Activated CD8-positive, alpha-beta memory T cell treated with anti-CD3 and anti-CD28 coated beads for 1 hour (primary cell): ENCODE measurements at places on chromosomes 4 and X.

DNA sequence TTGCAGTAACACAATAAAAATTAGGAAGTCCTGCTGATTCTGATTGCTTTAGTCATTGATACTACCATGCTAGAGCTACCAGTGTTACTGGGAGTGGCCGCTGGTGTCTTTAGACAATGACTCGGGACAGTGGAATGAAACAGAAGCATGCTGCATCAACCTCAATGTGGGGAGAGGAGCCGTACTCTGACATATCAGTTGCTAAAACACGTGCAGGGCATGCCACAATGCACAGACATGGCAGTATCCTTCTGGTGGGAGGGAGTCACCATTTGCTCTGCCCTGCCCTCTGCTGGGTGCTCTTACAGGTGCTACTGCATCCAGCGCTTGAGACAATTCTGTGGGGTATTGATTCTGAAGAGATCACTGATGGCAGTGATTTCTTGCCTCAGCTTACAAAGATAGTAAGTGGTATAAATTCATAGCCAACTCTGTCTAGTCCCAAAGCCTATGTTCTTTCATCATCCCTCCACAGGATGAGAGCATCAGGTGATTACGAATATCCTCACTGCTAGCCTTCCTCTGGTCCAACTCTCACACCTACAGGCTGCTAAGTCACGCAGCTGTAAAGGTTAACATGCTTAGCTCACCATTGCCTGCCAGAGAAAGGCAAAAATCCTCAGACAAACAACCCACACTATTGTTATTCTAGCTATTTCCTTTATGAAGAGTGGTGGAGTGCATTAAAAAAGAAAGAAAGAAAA lies 43.7 kb downstream of the NSG1 start:
- no peak for DNase-seq

DNA sequence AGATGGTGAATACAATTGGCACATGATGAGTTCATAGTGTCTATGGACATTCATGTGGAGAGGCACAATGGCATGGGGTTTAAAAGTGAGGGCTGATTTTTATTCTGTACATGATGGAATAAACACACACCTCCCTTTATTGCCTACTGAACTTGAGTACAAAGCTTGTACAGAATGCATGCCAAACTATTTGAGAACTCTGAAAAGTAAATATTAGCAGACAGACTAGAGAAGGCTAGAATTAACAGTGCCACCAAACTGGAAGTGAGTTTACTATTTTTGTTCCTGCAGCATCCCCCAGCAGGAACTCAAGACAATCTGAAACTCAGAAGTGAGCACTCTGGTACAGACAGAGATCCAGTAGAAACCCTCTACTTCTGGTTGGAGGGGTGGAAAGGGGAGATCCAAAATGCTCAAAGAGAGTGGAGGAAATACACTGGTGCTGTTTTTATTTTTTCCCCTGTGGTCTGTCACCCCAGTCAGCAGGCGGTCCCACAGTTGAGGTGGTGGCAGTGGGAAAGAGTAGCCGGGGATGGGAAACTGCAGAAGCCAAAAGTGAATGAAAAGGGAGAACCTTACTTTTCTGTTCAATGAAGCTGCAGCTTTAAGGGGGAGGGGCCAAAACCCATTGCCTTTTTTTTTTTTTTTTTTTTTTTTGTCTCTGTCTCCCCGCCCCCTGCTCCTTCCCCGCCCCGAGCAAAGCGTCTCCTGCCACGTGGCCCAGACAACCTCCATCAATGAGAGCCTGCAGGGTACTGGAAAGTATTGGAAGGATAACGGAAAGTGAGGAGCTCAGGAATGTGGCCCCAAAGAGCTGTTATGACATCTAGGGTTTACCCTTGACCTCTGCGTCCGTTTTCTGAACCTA lies 20.5 kb downstream of the AKAP4 start:
- no peak for DNase-seq

DNA sequence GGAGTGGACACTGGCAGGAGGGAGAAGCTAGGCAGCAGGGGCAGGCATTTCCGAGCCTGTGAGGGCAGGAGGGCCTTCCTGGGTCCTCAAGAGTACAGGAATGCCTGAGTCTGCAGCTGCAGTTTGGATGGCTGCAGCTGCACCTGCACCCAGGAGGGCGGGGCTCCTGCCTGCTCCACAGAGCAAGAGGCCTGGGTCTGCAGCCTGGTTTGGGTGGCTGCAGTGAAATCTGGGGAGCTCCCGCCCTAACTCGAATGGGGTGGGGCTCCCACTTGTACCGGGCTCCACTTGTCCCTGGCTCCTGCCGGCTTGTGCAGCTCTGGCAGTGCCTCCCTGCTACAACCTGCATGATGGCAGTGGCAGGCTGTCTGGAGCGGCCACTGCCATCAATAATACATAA lies 436.0 kb downstream of the ARHGAP24 start:
- DNase-seq, result no peak

GRCh38 chrX:49172280-49172780 lies 632 bp downstream of the PLP2 start:
- peak; percentile 46 for DNase-seq

- DNase-seq, result no peak
Measured at GRCh38 chrX:110759785-110760184, 35.8 kb downstream of the CHRDL1 start.

DNA sequence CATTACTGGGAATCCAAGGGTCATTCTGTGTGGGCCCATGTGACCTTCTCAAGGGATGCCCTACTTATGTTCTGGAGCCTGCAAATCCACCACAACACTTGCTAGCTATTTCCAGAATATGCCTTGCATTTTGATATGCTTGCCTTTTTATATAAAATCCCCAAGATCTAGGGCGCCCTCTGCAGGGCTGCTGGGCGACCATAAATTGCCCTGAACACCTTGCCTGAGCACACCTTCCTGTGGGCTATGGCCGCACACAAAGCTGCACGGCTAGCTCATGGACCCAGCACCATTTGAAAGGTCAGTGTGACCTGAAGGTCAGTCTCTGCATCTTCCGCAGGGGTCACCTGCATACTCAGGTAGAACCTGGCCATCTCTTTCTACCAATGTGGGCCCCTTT lies 311.7 kb downstream of the NLGN4X start:
- no peak for DNase-seq

GRCh38 chr4:113756005-113756410 lies 5.5 kb downstream of the CAMK2D start:
- no peak for DNase-seq

DNA sequence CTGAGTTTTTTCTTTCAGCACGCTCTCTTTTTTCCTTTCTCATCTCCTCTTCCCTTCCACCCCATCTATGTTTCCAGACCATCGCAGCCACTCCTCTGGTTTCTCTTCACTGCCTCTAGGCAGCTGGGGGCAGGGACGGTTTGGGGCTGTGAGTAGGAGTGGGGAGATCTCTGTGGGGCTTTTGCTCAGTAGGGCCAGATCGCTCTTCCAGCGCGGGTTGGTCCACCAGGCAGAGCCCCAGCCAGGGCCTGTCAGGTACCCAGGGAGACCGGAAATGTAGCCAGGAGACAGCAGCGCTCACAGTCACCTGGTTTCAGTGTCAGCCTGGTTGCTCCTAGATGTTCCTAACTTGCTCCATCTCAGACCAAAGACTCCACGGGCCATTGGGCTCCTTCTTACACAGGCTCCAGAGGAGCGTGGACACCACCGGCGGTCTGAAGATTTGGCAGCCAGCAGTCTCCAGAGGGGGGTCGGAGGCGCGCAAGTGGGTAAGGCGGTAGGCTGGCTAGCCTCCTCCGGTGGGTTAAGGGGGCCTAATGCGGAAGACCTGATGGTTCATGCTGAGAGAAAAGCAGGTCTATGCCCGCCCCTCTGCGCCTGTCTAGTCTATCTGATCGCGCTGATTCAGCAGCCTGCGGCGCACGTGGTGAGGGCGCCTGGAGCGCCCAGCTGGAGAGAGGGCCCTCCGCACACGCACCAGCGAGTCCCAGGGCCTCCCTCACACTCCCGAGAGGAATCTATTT lies 1.8 kb downstream of the FGF5 start:
- no peak for DNase-seq

- no peak for DNase-seq
Measured at GRCh38 chr4:177047851-177048174, 255.1 kb upstream of the VEGFC start.

- no peak for DNase-seq
Measured at GRCh38 chr4:75494563-75494962, 19.6 kb downstream of the RCHY1 start.

- no peak for DNase-seq
Measured at GRCh38 chr4:2591189-2591588, 54.7 kb downstream of the FAM193A start.

- no peak for DNase-seq
Measured at GRCh38 chrX:65451663-65452062, 82.9 kb downstream of the LAS1L start.

GRCh38 chr4:186144198-186144945 lies 39.9 kb downstream of the FAM149A start:
- DNase-seq, result no peak

DNA sequence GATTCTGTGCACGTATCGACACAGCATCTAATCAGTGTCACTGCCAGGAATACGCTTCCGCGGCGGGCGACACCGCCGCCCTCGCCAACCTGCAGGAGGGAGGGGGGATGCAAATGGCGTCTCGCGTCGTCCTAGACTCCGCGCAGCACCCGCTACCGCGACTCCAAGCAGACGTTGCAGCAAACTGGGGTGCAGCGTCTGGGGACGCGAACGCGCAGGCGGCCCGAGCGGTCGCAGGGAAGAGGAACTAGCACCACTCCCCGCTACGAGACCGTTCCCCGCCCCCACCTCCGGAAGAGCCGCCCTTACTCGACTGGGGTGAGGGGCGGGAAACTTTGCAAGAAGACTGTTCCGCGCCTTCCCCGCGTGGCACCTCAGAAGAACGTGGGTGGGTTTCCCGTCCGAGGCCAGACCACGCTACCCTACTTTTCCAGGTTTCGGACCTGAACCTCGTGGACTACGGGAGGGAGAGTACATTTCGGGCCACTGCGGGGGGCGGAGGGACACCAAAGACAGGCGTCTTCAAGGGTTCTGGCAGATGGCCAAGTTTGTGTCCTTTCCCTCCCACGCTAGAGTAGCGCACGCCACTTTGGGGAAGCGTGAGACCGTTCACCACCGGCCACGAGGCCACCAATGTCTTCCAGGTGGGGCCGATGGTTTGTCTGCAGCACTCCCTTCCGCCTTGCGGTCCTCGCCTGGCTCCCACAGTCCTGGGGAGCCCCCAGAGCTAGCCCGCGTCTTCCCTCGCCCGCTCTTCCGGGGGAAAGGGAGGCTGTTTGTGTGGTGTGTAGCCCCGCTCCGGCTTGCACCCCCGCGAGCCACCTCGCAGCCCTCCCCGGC lies 78.0 kb upstream of the BCOR start:
- DNase-seq, result peak; percentile 53

DNA sequence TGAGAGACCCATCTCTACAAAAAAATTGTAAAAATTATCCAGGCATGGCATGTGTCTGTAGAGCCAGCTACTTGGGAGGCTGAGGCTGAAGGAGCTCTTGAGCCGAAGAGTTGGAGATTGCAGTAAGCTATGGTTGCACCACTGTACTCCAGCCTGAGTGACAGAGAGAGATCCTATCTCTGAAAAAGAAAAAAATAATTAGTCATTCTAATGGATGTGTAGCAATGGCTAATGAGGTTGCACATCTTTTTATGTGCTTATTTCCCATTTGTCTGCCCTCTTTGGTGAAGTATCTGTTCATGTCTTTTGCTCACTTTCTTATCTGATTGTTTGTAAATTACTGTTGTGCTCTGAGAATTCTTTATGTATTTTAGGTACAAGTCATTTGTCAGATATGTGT lies 19.0 kb upstream of the MAML3 start:
- DNase-seq, result no peak

- no peak for DNase-seq
Measured at GRCh38 chrX:129825746-129826505, 17.8 kb downstream of the ZDHHC9 start.

GRCh38 chrX:47231167-47231566 lies 1.6 kb upstream of the USP11 start:
- no peak for DNase-seq

GRCh38 chr4:186623546-186623945 lies 68.2 kb upstream of the MTNR1A start:
- no peak for DNase-seq

GRCh38 chr4:10832806-10833628 lies 148.4 kb upstream of the CLNK start:
- no peak for DNase-seq

- DNase-seq, result no peak
Measured at GRCh38 chr4:171979461-171979860, 166.3 kb downstream of the GALNTL6 start.

DNA sequence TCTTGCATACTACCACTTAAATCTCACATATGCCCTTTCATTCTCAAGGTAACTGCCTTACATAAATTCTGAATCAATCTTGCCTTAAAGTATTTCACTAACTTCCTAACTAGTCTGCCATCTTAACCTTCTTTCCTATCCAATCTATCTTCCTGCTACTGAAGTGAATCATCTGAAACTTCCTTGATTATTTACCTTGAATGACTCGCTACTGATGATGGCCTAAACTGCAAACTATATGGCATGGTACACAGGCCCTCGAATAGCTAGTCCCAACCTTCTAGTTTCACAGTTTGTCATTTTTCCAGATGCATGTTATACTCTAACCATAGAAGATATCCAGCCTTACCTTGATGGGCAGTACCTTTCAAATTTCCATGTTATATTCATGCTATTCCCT lies 19.9 kb downstream of the PHKA1 start:
- no peak for DNase-seq

GRCh38 chrX:47643926-47644325 lies 6.4 kb downstream of the ELK1 start:
- DNase-seq, result no peak

DNA sequence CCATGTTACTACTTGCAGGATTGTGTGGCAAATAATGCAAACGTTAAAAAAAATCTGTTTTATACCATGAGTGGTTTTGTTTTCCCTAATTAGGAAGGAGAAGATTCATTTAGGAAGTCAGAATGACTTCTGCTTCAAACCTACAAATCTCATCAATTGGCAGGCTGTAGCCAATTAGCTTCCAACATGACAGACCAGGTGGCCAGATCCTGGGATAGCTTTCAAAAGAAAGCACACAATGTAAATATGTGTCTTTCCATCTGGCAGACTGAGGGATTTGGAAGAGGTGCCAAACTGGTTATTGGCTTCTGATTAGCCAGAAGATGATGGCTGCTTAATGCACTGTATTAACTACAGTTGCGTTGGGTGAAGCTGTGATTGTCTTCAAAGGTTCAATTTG lies 432.8 kb downstream of the ANKRD50 start:
- no peak for DNase-seq
